ENCODE measurements at places on chromosomes 16 and 17.
A peak's percentile ranks its signal among the peaks of the same experiment; 100 is the strongest.

DNA sequence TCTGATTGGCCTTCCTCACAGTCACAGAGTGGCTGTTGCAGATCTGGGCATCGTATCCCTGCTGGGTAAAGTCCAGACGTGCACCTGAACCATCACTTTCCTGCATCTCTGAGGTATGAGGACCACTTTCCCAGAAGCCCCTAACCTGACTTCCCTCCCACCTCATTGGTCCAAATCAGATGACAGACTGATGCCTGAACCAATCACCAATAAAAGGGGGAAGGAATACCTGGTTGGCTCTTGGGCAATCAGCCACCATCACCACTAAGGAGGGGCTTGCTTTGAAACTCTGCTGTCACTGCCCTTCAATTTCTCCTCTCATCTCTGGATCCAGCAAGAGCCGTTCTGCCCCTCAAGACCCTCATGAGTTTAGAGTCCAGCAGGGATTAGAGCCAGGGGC, 13.6 kb upstream of the WFDC1 start:
- no peak for DNase-seq

DNA sequence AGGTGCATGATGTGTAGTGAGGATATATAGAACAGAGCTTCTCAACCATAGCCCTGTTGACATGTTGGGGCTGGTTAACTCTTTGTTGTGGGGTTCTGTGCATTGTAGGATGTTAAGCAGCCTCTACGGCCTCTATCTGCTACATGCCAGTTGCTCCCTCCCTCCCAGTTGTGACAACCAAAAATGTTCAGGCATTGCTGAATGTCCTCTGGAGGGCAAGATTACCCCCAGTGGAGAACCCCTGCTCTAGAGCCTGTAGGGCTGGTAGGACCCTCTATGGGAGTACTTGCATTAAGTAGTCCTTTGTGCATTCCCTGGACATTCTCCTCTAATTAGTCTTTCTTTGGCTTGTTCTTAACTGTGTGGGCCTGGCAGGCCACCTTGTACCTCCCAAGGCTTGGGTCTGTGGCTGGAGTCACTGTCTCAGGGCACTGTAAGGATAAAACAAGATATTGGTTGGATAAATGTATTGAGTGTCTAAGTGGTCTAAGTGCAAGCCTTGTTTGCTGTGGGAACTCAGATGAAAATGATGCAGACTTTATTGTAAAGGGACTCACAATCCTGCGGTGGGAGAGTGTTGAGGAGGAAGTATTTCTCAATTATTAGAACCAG, 19.8 kb upstream of the MYO1D start:
- DNase-seq: no peak

DNA sequence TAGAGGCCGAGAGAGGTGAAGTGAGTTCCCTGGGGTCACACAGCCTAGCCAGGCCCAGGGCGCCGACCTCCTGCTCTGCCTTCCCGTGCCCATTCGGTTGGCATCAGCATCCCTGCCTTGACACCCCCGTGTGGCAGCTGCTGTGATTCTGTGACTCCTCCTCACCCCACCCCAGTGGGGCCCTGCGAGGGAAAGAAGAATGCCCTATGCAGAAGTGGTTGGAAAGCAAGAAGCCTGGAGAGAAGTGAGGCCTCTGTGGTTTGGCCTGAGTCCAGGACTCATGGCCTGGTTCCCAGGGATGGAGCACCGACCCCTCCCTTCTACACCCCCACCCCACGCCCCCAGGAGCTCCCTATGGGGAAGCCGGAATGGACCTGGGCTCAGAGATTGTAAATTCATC, 296.2 kb downstream of the SEC14L1 start:
- no peak for DNase-seq

- no peak for DNase-seq
These were observed 2.3 kb upstream of the RSKR start for GRCh38 chr17:28616281-28616680.

- no peak for DNase-seq
These were observed 4.9 kb upstream of the PSMD7 start for GRCh38 chr16:74291577-74292208.

- DNase-seq: no peak
These were observed 21.8 kb upstream of the ZFHX3 start for GRCh38 chr16:73069581-73070262.

GRCh38 chr17:78933025-78933958, 8.1 kb upstream of the TIMP2 start:
- peak; percentile 40 for DNase-seq

DNA sequence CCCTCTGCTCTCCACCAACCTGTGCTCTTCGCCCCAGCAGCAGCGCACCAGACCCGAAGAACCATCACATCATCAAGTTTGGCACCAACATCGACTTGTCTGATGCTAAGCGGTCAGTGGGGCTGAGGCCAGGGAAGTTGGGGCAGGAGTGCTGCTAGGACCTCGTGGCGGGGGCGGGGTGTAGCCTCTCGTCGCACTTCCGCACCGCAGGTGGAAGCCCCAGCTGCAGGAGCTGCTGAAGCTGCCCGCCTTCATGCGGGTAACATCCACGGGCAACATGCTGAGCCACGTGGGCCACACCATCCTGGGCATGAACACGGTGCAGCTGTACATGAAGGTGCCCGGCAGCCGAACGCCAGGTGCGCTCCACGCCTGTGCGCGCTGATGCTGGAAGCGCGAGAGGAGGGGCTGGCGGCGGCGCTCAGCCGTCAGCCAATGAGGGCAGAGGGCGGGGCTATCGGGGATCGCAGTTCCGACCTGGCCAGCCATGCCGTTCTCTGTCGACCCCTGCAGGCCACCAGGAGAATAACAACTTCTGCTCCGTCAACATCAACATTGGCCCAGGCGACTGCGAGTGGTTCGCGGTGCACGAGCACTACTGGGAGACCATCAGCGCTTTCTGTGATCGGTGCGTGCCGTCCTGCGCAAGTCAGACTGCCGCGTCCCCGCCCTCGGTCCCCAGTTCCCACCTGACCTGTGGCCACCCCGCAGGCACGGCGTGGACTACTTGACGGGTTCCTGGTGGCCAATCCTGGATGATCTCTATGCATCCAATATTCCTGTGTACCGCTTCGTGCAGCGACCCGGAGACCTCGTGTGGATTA, 3.2 kb upstream of the TMEM88 start:
- peak; percentile 97 for DNase-seq

GRCh38 chr16:78396673-78397072, 297.2 kb downstream of the WWOX start:
- no peak for DNase-seq

- DNase-seq: no peak
These were observed 11.4 kb downstream of the HLF start for GRCh38 chr17:55275894-55276804.

DNA sequence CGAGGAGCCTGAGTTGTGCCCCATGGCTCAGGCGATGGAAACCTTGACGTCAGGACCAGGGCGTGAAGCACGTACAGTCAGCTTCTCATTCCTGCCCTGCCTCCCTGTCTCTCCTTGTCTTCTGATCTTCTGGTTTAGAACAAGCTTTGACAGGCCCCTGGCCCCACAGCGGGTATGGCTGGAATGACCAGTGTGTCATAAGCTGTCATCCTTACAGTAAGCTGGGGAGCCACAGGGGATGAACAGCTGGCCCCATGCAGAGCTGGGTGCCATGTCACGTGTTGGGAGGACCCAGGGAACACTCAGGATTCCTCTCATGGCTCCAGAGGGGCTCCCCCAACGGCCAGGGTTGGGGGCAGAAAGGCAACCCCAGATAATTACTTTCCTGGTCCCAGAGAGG, 157.6 kb upstream of the PLCG2 start:
- no peak for DNase-seq

DNA sequence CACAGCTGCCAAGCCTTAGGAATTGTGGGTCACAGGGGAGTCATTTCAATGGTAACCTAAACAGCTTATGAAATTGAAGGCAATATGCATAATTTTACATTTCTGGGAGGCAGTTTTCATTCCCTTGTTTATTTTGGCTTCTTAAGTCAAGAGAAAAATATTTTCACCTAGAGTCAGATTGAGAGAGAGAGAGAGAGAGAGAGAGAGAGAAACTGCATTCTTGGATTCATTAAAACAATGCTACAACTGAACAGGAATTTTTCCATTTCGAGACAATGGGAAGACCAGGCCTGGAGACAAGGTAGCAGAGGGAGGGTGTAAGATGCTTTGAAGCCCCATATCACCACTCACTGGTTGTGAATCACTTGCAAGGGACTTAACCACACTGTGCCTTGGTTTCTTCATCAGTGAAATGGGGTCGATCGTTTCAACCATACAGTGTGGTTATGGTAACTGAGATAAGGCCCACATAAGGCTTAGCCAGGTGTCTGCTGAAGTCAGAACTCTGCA, 224.7 kb upstream of the IRX3 start:
- DNase-seq: no peak

- no peak for DNase-seq
These were observed 4.6 kb upstream of the DYNLRB2 start for GRCh38 chr16:80536238-80536637.

DNA sequence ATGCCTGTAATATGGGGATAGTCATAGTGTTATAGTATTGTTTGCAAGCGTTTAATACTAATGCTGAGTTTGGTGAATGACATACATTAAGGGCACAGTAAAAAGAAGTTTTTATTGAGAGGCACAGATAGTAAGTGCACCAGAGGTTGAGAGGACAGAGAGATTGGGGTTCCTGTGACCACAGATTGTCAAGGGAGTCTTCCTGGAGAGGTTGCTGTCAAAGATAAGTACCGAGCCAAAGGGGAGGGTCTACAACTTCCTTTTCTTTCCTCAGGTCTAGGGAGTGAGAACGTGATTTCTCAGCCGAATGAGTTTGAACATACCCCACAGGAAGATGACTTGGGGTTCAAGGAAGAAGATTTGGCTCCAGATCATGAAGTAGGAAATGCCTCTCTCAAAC, 1.8 kb downstream of the ZNF48 start:
- no peak for DNase-seq

GRCh38 chr16:50743581-50744225, 1.8 kb downstream of the CYLD start:
- DNase-seq: no peak

GRCh38 chr16:53090286-53090590, 35.4 kb downstream of the CHD9 start:
- no peak for DNase-seq

DNA sequence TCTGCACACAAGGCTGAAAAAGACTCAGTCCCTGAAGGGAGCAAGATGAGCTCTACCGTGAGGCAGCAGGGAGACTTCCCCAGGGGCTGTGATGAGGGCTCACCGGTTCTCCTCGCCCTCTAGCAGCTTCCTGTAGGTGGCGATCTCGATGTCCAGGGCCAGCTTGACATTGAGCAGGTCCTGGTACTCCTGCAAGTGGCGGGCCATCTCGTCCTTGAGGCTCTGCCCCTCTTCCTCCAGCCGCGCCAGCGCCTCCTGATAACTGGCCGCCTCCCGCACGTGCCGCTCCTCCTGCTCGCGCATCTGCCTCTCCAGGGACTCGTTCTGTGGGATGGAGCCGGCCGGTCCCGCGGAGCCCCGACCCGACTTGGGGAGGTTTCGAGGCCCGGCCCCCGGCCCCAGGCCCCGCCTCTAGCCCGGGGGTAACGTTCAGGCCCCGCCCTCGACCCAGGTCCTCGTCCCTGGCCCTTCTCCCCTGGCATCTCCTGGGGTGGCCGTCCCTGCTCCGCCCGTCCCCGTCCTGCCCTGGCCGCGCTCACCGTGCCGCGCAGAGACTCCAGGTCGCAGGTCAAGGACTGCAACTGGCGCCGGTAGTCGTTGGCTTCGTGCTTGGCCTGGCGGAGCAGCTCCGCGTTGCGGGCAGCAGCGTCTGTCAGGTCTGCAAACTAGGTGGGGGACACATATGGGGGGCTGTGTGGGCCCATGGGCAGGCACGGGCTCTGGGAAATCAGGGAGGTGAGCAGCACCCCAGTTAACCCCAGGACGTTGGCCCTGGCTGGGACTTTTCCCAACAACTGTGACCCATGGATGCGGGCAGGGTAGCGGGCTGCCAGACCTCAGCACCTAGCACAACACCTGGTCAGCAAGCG, 3.9 kb downstream of the GFAP start:
- DNase-seq: peak; percentile 67

DNA sequence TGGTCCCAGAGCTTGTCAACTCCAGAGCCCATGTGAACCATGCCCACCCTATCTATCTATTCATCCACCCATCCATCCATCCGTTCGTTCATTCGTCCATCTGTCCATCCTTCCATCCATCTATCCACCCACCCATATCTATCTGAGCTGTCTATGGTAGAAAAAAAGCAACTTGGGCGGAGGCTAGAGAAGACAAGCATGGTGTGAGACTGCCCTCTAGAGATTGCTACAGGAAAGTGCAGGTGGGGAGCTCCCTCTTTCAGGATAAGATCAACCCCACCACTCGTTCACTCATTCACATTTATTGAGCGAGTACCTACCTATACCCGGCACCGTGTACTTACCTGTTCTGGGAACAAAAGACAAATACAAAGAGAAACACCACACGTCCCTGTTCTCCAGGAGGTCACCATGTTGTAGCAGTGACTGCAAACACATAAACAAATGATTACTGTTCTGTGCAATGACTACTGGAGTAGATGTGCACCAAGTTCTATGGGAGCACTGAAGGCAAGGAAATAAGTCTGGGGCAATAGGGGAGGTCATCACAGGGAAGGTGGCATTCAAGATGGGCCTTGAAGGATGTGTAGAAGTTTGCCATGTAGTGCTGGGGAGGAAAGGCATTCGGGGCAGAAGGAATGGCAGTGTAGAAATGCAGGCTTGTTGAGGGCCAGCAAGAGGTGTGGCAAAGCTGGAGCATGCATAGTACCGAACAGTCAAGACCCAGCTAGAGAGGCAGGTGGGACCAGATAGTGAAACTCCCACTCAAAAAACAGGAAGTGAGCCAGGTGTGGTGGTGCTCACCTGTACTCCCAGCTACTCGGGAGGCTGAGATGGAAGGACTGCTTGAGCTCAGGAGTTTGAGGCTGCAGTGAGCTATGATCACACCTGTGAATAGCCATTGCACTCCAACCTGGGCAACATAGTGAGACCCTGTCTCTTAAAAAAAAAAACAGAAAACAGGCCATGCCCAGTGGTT, 13.4 kb upstream of the ATP5MC1 start:
- DNase-seq: peak; percentile 70

GRCh38 chr16:69132424-69133252, at the start of the genes CHTF8 and UTP4:
Gene CHTF8 (minus strand): TSS chr16:69132588. CDS start chr16:69121458, 11,130 bp downstream.
Gene UTP4 (plus strand): TSS chr16:69132649. CDS start chr16:69133460, 811 bp downstream.
- DNase-seq: peak; percentile 81

DNA sequence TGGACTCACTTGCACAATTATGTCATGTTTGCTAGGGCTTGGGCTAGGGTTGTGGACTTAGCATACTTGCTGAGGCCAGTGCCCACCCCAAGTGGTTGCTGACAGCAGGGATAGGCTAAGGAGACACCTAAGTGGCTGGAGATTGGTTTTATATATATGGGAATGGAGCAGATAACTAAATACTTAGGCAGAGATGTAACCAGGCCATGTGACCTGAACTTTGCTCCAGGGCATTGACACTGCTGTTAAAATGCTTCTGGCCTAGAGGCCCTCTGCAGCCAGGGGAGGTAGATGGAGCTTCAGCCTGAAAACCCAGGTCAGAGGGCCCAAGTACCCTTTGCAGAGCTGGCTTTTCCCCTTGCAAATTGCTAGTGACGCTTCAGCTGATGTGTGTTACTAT, 1.4 kb upstream of the ITGB3 start:
- no peak for DNase-seq
